Forelimb muscle (tissue), 1 donor: ENCODE measurements at places on chromosomes 1 and 21. TPM values are rescaled to one million over a fixed set of nuclear protein-coding genes. Genes with fewer than 3 reads are reported as not detected.

RGS13 gene
- 0.71 TPM for polyA plus RNA-seq

DENND1B gene
- 4.7 TPM for polyA plus RNA-seq

CFHR1 gene
- not detected for polyA plus RNA-seq

RNF186 gene
- polyA plus RNA-seq: 0.20 TPM

CFHR2 gene
- not detected for polyA plus RNA-seq

CCDC185 gene
- not detected for polyA plus RNA-seq

RPAP2 gene
- polyA plus RNA-seq: 13.3 TPM

RC3H1 gene
- polyA plus RNA-seq: 9.5 TPM

LEMD1 gene
- not detected for polyA plus RNA-seq

ENSA gene
- polyA plus RNA-seq: 112 TPM

INSRR gene
- 0.70 TPM for polyA plus RNA-seq

CELF3 gene
- 1.2 TPM for polyA plus RNA-seq

ST6GALNAC5 gene
- 1.4 TPM for polyA plus RNA-seq

F13B gene
- polyA plus RNA-seq: not detected

TP53BP2 gene
- 32.7 TPM for polyA plus RNA-seq

HRNR gene
- polyA plus RNA-seq: 0.03 TPM

AMY2B gene
- 20.8 TPM for polyA plus RNA-seq

TMED5 gene
- polyA plus RNA-seq: 26.7 TPM

ALPL gene
- polyA plus RNA-seq: 3.0 TPM

FALEC gene
- 1.1 TPM for polyA plus RNA-seq

SSX2IP gene
- 13.5 TPM for polyA plus RNA-seq

NCF2 gene
- 4.0 TPM for polyA plus RNA-seq

MIXL1 gene
- polyA plus RNA-seq: 0.44 TPM

C1orf115 gene
- 12.3 TPM for polyA plus RNA-seq

LRRC8B gene
- polyA plus RNA-seq: 3.1 TPM

FCRL6 gene
- 0.34 TPM for polyA plus RNA-seq

YOD1 gene
- 6.8 TPM for polyA plus RNA-seq

OPTC gene
- not detected for polyA plus RNA-seq

FTCD gene
- 1.5 TPM for polyA plus RNA-seq
